ENCODE measurements at places on chromosomes 12 and 14.

- no peak for DNase-seq
Measured at GRCh38 chr14:103521438-103521950, 1.1 kb downstream of the CKB start.

GRCh38 chr14:32576977-32577376 is 247.9 kb downstream of the AKAP6 start:
- DNase-seq, result no peak

GRCh38 chr12:57095440-57095839 is 6.5 kb downstream of the NAB2 start:
- no peak for DNase-seq

GRCh38 chr12:65568517-65568916 is 255.8 kb upstream of the HMGA2 start:
- no peak for DNase-seq

GRCh38 chr14:67892466-67893100 is 73.0 kb downstream of the RAD51B start:
- no peak for DNase-seq

DNA sequence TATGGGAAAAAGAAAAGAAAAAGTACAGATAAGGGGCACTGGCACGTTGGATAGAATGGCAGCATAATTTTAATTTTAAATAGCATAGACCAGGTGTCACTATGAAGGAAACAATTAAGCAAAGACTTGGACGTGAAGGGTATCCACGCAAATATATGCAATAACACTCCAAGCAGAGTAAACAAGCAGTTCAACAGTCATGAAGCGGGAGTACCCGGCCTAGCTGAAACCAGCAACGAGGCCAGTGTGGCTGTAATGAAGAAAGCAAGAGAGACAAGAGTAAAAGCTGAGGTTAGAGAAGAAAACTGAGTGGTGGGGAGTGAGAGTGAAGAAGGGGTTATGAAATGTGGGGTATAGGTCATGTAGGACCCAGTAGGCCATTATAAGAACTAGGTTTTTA is 85.4 kb downstream of the BCL2L14 start:
- DNase-seq, result no peak

DNA sequence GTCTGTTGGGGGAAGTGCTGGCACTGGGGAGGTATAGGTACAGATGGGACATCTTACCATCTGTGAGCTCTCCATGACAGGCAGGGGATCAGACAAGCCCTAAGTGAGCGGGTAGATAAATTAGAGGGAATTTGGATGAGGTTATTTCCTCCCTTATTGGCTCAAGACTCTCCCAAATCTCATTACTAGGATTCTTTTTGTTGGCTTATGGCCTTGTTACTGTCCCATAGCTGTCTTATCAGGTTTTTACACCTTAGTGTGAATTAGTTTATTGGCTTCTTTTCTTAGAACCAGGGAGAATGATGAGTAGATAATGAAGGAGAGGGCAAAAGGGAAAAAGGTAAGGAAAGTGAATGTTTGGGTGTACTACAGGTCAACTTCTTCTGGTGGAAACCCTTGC is 191.1 kb upstream of the PRICKLE1 start:
- no peak for DNase-seq

GRCh38 chr14:74945261-74945851 is 10.0 kb downstream of the PGF start:
- no peak for DNase-seq

DNA sequence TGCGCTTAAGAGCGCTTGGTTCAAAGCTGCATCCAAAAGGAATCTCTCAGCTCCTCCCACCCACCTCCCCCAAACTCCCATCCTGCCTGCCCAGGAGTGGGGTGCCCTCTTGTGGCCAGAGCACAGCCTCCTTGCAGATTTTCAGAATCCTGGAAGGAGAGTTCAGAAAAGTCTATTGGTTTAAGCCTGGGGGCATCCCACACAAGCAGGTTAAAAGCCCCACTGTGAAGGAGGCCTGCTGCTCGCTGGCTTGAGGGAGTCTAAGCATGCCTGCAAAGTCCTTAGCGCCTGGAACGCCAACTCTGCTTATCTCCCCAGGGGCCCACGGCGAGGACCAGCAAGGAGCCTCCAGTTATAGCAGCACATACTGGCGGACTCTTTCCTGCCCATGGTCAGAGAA is 297.1 kb downstream of the KSR2 start:
- DNase-seq, result no peak

DNA sequence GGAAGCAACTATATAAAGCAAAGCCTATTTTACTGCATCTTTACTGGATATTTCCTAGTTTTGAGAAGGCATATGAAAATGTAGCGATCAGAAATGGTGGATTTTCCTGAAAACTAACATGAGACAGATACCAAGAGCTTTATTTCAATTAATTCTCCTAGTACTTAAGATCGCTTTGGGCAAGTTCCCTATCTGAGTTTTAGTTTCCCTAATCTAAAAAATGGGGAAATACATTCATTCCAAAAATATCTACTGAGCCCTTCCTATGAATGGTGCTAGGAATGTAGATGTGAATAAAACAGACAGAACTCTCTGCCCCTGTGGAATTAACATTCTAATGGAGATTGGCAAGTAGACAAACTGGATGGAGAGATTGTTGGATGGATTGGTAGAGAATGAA is 8.4 kb downstream of the CATSPERB start:
- DNase-seq, result no peak

GRCh38 chr12:26823390-26823789 is 9.6 kb downstream of the ITPR2 start:
- no peak for DNase-seq

- no peak for DNase-seq
Measured at GRCh38 chr14:101965770-101966722, 1.7 kb downstream of the DYNC1H1 start.

- no peak for DNase-seq
Measured at GRCh38 chr14:106417224-106418049, 891.1 kb downstream of the TMEM121 start.

Measured in D721Med (cell line).